ENCODE measurements at places on chromosomes 2 and 18.

DNA sequence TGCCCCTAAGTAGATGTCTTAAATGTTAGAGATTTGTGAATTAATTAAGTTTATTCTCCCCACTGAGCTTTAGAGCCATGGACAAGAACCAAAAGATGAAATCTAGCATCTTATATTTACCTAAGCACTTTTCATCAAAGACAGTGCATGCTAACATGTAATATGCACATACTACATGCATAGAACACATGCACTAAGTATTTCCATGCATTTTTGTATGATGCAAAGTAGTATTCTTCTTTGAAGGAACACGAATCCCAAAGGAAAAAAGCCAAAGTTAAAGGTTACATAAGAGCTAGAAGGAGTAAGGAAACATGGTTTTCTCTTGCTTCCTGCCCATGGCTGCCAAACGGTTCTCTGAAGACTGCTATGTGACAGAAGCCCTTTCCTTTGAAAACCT lies 15.3 kb downstream of the STAMBP start:
- DNase-seq, result no peak

DNA sequence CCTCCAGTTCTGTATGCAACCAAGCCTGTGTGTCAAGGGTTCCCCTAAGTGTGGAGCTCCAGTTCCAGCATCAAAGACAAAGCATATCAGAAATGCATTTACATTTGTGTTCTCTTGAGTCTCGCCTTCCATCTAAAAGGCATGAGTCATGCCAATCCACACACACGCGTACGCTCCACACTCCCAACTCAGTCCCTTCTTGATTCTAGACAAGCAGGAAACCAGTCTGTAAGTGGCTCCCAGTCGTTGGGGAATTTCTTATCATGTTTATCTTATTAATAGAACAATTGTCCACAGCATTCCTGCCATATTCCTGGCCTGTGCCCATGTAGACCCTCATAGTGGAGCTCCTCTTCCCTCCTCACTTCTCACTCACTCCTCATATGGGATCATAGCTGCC lies 86.4 kb upstream of the SLC35G4 start:
- no peak for DNase-seq

DNA sequence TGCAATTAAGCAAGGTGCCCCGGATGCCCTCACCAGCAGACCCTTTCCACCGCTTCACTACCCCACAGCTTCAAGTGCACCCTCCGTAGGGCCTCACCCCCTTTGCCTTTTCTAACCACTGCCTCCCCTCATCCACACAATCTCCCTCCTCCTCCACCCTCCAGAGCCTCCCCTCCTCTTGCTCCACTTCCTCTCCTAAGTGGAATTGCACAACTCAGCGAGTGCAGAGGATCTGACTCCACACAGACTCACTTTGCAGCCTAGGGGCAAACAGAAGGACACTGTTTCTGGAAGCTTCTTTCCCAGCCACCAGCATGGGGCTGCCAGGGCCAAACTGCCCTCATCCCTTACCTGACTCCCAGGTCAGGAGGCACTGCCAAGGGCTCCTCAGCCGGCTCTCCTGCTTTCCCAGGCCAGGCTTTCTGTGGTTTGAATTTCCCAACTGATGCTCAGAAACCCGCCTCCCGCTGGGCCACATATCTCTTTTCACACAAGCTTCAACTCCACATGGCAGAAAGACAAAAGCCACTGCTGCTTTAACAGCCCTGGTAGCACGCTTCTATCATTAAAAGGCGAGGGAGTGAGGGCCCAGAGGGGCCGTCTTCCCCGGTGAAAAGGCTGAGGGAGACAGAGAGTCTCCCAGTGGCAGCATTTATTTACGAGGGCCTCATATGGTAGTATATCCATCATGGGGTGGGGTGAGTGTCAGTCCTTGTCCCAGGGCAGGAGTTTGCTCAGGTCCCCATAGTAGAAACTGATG lies 74.7 kb upstream of the MGAT4A start:
- peak; percentile 83 for DNase-seq

GRCh38 chr2:74515981-74516633 lies 1.9 kb downstream of the TLX2 start:
- no peak for DNase-seq

- no peak for DNase-seq
These were observed 82.0 kb downstream of the DPP4 start for GRCh38 chr2:161991991-161992390.

DNA sequence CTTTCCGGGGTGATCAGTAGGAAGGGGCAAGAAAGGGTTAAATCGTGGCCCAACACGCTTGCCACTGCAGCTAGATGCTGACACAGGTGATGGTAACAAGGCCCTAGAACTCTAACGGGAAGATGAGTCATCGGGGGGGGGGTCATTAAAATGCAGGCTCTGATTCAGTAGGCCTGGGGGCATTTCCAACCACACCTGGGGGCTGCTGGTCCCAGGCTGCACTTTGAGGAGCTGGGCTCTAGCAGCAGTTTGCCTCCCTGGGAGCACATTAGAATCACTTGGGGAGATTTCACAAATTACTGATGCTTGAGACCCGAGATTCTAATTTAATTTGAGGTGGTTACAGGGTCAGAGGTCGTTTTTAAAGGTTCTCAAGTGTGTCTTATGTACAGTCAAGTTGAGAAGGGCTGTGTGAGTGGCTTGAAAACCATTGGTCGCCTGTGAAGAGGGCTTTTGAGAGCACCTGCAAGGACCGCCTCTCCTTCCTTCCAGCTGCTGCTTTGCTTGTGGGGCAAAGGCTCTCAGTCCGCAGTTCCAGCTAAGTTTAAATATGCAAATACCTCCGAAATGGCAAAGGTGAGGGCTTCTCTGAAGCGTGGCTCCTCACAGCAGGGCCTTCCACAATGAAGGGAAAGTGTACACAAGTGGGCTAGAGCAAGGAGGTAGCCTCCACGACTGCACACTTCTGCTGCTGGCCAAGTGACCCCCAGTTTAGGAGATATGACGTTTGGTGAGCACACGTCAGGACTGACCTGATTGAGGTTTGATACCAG lies 128.0 kb upstream of the MSH6 start:
- no peak for DNase-seq

DNA sequence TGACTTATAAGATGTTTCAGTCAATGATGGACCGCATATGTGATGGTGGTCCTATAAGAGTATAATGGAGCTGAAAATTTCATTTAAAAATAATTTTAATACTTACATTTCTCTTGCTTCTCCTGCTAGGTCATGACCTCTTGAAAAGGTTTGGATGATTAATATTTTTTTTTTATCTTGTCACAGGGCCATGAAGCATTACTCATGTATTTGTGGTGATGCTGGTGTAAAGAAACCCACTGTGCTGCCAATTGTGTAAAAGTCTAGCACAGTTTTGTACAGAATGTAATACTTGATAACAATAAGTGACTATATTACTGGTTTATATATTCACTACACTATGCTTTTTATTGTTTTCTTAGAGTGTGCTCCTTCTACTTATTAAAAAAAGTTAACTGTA lies 124.2 kb upstream of the CELF4 start:
- DNase-seq, result no peak

Measured in NCI-H1092 treated with DMSO at 0.1 percent for 48 hours (cell line).